ENCODE measurements at places on chromosomes 2 and 18. TPM values are rescaled to one million over a fixed set of nuclear protein-coding genes. Genes with fewer than 3 reads are reported as not detected.

The DSG4 gene
- total RNA-seq: not detected

The PLB1 gene
- total RNA-seq: 9.5 TPM

The CROCC2 gene
- not detected for total RNA-seq

The RAB6C gene
- total RNA-seq: not detected

The POTEJ gene
- not detected for total RNA-seq

The TTL gene
- 33.5 TPM for total RNA-seq

Data from posterior vena cava (tissue), 2 donors.